AML-193 (cell line): ENCODE measurements at places on chromosomes 3 and 15.

DNA sequence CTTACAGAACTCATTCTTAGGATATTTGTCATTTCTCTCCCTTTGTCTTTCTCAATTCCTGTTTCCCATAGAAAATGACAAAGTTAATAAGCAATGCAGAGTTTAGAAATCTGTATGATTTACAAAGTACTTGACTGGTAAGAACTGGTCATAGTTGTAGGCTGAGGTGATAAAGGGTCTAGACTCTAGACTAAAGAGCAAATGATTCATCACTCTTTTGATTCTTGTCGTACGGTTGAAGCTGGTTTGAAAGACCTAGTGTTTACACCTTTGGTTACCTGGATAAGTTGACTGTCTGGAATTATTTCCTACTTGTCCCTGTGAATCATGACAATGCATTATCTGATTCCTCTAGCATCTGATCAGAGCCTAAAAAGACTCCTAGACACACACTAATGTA, 58.9 kb upstream of the TP63 start:
- no peak for DNase-seq

DNA sequence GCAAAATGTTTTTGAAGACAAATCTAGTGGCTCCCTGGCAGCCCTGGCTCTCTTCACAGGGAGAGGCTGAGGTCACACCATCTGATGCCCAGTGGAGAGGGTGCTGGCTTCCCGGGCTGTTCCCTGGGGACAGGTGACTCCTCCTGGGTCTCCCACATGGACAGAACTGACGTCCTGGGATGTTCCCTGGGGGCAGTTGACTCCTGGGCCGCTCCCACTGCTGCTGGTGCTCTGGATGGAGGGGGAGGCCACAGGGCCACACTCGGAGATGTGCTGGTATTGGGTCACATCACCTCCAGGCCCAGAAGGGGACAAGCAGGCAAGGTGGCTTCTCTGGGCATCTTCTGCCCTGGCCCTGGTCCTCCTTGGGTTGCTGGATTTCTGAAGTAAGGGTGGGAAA, 27.8 kb upstream of the ACAD9 start:
- DNase-seq = no peak

DNA sequence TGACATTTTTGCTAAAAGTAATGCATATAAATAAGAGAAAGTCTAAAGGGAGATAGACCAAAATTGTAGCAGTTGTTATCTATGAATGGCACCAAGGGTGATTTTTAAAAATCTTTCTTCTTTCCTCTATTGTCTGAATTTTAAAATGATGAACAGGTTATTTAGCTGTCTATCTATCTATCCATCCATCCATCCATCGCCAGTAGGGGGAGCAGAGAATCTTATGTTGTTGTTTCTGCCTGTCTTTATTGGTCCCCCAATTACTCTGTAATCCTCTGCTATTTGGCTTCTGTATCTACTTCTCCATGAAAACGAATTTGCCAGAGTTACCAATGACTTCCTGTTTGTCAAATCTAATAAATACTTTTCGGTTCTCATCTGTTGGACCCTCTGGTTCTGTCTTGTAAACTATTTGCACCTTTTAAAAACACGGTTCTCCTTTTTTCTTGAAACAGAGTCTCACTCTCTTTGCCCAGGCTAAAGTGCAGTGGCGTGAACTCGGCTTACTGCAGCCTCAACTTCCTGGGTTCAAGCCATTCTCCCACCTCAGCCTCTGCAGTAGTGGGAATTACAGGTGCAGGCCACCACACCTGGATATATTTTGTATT, 86.0 kb downstream of the ECT2 start:
- peak; percentile 50 for DNase-seq

- DNase-seq = no peak
Measured at GRCh38 chr3:48130321-48130904, 57.8 kb downstream of the CDC25A start.

DNA sequence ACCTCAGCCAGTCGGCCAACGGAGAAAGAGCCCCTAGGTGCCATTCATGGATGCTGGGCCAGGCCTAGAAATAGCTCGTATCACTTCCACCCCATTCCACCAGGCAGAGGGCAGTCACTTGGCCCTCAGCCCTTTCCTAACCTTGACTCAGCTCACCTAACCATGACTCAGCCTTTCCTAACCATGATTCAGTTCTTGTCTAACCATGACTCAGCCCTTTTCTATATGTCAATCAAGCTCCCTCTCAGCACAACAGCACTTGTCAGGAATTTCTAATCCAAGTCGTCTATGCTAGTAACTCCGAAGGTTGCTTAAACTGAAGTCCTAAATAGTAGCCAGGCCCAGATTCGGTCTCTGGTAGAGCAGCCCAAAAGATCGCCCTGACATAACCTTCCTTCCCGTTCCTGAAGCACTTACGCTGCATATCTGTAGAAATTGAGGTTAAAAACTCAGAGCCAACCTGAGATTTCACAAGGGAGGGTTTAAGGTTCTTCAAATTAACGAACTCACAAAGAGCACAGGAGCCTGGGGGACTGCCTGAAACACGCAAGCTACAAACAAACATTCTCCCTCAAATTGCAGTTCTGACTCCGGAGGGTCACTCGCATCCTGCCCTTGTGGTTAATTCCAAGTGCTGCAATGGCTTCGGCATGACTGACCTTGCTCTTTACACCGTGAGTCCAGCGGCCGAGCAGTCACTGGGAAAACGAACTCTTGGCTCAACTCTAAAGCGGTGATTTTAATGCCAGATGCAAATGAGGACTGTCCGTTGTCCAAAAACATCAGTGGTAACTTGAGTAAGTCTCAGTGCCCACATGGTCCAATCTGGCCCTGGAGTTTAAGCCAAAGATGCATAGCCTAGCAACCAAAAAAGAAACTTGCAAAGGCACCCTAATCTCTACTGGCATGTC, 99.9 kb downstream of the ADAMTS17 start:
- DNase-seq = no peak

DNA sequence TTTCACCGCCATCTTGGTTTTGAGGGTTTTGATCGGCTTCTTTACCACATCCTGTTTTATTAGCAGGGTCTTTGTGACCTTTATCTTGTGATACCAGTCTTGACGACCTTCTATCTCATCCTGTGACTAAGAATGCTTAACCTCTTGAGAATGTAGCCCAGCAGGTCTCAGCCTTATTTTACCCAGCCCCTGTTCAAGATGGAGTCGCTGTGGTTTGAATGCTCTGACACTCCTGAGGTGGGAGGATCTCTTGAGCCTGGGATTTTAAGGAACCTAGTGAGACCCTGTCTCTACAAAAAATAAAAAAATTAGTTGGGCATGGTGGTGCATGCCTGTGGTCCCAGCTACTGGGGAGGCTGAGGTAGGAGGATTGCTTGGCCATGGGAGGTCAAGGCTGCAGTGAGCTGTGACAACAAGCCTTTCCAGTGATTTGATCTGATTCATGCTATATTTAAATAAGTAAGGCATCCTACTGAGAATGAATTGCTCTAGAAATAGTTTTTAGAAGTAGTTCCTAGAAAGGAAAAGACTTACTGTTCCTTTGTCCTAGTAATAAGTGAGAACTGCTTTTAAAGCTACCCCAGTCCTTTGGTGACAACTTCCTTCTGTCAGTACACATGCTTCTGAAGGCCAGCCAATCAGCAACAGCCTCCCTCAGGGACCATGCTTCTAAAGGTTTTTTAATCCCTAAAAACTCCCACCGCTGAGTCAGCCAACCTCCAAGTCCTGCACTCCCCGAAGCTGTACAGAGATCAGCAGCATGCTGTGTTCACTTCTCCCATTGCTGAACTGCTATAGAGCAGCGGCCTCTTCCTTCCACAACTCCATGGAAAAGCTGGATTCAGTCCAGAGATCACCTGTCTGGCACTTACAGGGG, 9.1 kb upstream of the CEMIP start:
- DNase-seq = no peak

DNA sequence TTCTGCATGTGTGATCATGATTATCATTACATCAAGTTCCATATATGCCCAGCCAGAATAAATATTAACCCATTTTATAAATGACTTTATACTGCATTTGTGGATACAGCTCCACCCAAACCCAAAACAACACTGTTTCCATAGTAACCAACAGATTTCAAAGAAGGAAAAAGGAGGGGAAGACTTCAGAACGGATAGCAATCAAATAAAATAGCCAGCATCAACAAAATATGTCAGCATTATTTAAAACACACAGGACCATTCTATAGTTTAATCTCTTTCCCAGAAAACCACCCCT, 114.4 kb downstream of the FOXP1 start:
- no peak for DNase-seq

GRCh38 chr3:195023576-195023975, 247.4 kb downstream of the XXYLT1 start:
- no peak for DNase-seq

DNA sequence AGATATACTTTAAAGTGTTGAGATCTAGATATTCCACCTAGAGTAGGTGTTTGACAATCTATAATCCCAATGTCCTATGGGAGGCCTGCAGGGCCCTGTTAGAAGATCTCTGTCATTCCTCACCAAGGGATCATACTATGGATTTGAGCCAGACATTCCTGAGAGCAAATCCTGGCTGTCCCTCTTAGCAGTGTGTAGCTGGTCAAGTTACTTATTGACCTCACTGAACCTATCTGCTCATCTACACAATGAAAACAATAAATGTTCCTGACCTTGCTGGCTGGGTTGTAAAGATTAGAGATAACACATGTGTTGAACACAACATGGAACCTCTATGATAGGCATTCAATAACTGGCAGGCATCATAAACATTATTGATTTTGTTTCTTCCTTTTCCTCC, 265.6 kb upstream of the ATP11B start:
- no peak for DNase-seq

DNA sequence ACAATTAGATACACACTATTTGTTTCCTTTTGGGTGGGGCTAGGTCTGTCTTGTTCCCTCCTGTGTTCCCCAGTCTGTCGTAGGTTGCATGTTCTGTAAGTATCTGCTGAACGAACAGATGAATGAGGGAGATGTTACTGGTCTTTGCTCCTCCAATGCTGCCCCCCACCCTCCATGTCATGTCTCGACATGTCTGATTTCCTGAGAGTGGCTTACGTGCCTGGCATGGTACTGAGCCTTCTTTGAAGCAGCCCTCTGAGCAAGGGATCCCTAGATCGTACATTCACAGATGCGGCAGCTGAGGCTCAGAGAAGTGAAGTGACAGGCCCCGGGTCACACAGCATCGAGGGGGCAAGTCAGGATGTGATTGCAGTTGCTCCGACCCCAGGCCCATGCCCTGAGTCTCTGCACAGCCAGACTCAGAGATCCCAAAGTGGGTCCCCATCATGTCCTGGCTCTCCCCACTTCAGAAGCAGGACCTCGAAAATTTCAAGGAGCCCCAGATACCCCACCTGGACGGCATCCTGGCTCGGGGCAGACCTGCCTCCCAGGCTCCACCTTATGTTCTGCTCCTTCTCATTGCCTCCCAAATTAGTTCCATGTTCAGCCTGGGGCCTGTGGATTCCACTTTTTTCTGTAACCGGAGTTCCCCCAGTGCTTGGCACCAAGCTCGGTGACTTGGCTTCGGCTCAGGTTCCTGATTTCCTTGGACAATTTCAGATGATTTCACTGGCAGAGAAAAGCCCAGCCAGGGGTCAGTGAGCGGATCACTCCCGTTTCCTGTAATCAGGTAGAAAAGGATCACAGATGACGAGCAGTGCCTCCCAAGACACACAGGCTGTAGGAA, 24.7 kb downstream of the GOLGA6L2 start:
- no peak for DNase-seq

- peak; percentile 55 for DNase-seq
Measured at GRCh38 chr15:35519541-35520149, 26.3 kb downstream of the DPH6 start.

GRCh38 chr15:60703207-60703933, 224.4 kb upstream of the ICE2 start:
- no peak for DNase-seq

DNA sequence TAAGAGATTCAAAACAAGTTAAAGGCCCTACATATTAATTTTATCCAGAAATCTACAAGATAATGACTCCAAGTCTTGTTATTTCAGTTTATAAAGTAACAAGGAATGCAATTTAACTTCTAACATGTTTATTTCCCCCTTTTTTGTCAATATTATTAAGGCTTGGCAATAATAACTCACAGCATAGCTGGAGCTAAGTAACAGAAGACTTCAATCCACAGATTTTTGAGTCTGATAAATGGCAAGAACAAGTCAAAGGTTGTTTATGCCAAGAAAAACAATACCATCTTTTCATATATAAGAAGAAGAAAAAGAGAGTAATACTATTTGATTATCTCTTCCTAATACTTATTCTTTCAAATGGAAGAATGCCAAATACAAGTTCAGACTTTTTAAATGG, 631.0 kb upstream of the CCDC54 start:
- DNase-seq = no peak

GRCh38 chr3:69696367-69696766, 42.9 kb upstream of the MITF start:
- no peak for DNase-seq

DNA sequence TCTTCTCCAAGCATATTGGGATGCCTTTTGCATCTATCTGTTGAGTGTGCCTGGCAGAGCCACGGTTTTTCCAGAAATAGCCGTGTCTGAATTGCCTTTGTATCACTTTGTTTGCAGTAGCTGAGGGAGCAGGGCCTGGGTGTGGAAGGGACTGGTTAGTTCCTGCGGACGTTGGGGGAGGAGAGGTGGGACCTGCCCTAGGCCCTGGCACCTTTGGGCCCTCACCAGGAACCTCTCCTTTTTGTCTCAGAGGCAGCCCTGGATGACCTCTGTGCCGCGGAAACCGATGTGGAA, 18.6 kb downstream of the ATRIP start:
- no peak for DNase-seq
